ENCODE measurements at places on chromosomes 13 and 19.
A peak's percentile ranks its signal among the peaks of the same experiment; 100 is the strongest.

- DNase-seq, result no peak
These were observed 532.7 kb upstream of the SPRY2 start for GRCh38 chr13:80873589-80873988.

GRCh38 chr19:12639901-12640613 is 26.5 kb downstream of the MAN2B1 start:
- DNase-seq, result peak; percentile 79

GRCh38 chr19:5303208-5303607 is 37.4 kb downstream of the PTPRS start:
- DNase-seq, result no peak

GRCh38 chr13:109220631-109221030 is 565.8 kb downstream of the IRS2 start:
- DNase-seq, result no peak

DNA sequence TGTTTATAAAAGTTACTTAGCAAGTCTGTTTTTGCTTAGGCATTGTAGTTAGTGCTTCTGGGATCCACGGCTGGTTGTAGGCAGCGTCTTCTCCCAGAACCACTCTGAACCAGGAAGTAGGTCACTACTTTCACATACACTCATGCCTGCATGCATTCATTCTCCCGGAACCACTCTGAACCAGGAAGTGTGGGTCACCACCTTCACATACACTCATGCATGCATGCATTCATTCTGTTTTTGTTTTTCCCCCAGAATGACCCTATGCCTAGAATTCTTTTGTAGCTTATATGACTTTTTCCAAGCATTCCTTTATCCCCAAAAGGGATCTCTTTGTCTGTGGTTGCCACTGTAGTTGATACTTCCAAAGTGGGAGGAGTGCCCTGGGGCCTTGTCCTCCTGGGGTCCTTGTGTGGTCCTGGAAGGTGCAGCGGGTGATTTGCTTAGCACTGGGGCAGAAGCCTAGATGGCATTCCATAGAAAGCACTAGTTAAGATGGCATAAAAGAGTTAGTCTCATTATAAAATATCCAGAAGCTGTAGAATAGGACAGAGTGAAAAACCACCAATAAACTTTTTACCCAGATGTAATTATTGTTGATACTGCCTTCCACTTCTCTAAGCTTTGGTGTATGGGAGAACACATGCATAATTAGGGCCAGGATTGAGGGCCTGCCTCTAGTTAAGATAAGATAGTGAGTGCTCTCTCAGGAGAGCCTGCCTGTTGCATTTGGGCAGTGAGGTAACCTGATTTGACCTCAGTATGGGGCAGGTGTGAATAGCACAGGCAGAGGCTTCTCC is 68.6 kb upstream of the TEX29 start:
- DNase-seq, result no peak

DNA sequence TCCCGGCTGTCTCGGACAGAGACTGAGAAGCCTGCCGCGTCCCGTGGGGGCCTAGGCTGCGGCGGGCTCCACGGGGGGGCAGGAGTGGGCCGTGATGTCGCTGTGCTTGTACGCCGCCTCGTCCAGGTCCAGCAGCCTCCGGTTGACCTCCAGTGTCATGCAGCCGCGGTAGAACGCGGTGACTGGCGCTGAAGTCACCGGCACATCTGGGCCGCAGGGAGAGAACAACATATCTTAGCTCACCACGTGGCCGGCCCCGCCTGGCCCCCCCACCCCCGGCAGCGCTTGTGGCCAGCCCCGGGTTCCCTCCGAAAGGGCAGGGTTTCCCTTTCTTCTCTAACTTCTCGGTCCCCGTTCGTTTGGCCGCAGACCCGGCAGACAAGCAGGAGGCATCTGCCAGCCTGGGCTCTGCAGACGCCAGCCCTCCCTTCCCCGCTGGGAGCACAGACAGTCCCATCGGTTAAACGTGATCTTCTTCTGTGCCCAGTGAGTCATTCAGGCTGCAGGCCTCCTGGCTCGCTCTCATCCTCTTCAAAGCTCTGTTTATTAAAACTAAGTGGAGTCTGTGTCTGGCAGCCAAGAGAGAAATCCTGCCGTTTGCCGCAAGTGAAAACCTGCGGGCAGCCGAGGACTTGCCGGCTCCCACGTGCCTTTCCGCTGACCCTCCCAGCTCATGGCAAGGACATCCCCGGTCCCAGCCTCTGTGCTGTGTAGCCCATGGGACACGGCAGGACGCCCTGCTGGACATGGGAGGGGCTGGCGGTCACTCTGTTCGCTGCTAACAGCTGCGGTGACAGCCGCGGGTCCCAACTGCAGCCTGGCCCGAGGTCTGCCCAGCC is 42.8 kb downstream of the GAS6 start:
- DNase-seq, result peak; percentile 71

DNA sequence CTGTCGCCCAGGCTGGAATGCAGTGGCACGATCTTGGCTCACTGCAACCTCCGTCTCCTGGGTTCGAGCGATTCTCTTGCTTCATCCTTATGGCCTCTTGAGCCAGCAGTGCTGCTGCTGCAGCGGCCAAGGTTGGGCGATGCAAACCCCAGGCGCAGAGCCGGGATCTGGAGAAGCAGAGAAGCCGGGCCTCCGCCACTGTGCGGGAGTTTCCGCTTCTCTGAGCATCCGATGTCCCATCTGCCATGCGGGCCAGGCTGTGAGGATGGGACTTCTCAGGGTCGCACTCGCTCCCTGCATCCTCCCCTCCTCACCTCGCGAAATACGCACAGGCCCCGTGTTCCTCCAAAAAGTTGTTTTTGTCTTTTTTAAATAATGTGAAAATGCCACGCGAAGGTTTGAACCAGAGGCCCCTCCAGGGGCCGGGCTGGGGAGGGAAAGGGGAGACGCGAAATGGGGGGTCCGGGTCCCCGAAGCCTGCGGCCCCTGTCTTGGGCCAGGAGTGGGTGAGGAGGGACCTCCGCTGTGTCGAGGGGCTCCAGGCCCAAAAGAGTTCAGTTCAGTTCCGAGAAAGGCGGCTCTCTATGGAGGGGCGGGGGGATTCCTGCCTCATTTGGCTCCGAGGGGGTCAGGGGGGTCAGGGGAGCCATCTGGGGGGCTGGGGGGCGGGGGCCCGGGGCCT is 15.9 kb downstream of the CYTH2 start:
- DNase-seq, result no peak

GRCh38 chr13:40319699-40320579 is 346.5 kb downstream of the FOXO1 start:
- DNase-seq, result no peak

DNA sequence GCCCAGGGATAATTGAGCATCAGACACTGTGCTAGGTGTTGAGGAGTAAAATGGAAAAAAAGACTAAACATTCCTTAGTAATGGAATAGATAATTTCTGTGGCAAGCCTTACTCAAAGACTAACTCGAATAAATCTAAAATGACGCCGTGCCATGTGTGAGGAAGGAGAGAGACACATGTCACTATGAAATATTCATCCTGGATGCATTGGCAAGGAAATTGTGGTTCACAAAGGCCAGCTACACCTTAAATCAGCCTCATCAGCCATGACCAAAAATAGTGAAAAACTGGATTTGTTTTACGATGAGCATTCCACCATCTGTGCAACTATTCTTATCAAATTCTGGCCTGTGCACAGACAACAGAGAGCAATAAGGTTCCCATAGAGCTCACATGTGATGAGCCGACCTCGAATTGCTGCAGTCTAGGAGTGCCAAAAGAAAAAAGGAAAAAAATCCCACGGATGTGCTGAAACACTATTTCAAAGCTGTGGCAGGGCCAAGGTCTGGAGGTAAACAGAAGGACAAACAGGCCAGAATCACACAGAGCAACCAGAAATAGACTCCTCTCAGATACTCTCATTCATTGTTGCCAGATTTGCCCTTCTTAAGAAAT is 505.7 kb downstream of the EFNB2 start:
- no peak for DNase-seq

GRCh38 chr13:24050292-24050711 is 110.2 kb upstream of the SPATA13 start:
- DNase-seq, result peak; percentile 74

GRCh38 chr13:34391076-34391475 is 551.0 kb upstream of the NBEA start:
- DNase-seq, result no peak

DNA sequence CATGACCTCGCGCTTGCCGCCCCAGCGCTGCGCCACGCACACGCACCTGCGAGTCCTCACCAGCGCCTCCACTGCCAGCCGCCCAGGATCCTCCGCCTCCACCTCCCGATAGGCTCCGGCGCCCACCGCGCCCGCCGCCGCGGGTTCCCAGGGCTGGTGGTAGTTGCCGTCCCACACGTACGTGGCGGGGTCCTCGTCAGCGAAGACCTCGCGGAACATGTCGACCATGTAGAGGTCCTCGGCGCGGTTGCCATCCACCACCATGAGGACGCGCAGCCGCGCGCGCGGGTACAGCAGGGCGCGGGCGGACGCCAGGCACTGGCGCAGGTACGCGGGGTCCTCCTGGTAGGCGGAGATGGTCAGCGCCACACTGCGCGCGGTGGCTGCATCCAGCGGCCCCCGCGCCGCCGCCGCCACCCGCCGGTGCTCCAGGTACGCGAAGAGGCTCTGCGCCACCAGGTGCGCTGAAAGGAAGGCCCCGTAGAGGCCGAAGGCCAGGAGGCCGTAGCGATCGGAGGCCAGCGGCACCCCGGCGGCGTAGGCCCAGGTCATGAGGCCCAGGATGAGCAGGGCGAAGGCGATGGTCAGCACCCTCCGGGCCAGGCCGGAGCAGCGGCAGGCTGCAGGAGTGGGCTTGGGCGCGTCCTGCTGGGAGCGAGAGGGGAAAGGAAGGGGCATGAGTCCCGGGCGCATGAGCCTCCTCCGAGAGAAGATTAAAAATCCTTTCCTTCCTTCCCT is 4.4 kb downstream of the HAS1 start:
- no peak for DNase-seq

DNA sequence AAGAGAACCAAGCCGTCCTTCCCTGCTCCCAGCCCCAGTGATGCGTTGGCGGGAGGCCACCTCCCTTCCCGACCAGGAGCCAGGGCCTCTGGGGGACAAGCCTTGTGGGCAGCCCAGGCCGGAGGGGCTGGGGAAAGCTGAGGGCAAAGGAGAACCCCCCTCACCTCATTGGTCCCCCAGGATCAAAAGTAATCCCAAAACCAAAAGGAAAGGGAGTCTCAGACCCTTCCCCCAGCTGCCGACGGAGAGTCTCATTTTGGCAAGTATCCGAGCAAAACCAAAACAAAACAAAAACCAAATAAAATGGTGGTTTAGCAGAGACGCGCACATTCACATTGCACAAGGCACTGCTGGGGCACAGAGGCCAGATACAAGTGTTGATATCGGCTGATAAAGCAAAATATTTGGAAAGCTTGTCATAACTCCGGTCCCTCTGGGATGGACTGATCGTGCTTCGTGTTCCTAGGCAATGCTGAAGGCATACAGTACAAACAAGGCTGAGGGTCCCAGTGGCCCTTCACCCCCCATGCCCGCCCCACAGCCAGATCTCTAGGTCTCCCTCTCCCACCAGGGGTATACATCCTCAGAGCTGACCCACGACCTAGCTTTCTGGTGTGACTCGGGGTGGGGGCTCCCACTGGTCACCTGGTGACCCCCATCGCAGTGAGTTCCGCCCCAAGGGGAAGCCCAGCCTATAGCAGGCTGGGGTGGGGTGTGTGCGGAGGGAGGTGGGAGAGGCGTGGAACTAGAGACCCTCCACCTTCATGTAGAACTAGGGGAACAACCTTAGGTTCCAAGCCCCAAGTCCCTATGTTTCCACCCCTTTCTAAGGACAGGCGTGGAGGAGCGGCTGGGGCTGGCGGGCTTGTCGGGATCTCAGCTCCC is 2.1 kb downstream of the CEBPA start:
- DNase-seq, result peak; percentile 10

DNA sequence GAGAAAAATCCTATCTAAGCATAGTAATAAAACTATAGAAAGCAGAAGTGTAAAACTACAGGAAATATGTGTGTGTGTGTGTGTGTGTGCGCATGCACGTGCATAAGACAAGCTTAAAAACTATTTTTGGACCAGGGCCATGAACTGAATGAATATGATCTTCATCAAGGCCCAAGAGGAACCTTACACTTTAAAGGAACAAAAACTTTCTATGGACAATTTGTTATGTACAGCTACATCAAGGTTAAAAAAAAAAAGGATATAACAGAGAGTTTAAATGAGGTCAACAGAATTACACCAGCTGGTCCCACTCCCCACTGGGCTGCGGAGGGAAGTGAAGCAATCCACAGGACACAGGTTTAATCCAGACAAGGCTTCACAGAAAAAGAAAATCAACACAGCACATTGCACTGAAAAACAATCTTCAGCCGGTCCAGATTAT is 151.1 kb downstream of the LHFPL6 start:
- no peak for DNase-seq

DNA sequence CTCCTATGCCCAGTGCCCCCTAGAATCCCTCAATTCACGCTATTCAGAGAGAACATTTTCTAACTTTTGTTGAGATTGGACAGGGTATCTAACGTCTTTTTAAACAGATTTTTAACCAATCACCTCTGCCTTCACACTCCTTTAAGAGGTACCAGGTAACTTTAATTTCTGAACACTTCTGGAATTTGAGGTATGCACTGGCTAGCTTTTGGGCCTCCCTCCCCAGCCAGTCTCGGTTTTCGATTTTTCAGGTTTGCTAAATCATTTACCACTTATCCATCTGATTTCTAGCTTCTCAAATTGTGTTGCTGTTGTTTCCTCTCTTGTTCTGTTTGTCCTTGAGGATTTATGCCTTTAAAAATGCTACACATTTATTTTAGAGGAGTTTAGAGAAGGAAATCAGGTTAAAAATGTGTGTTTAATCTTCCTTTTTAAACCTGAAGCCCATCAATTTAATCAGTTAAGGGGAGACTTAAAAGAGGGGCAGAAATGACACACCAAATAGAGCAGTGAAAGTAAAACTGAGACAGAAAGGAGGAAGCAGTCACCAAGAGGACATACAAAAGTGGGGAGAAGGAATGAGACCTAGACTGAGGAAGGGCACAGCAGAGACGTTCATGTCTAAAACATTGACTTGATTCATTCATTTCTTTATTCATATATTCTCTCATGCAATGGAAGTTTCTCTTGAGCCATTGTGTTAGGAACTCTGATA is 139.6 kb upstream of the HTR2A start:
- DNase-seq, result no peak

- DNase-seq, result no peak
These were observed 33.9 kb downstream of the SYDE1 start for GRCh38 chr19:15141143-15141542.

Measured in head of caudate nucleus (tissue), 42 donors.